ENCODE measurements at places on chromosomes 5 and 9.

DNA sequence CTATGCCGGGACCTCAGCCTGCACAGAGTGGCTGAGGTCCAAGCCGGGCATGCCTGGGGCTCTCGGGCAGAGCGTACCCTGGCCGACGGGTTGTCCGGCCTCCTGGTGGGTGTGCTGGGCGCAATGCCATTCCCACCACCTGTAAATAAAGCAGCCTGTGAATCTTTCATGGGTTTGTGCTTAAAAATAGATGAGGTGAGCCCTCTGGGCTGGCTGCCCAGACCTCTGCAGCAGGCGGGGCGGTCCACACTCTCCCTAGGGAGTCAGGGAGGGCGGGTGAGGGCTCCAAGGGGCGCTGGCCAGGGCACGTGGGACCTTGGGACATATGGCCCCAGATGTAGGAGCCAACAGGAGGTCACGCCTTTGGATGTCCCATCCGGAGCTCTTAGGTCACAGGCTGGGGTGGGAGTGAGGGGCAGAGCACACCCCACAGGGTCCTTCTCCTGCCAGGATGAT lies 3.6 kb upstream of the AGPAT2 start:
- no peak for DNase-seq

- peak; percentile 66 for DNase-seq
These were observed 17.9 kb upstream of the EGFL7 start for GRCh38 chr9:136644593-136645351.

- no peak for DNase-seq
These were observed 724.9 kb upstream of the EDIL3 start for GRCh38 chr5:85109616-85110015.

GRCh38 chr9:129102791-129103594 lies 7.6 kb downstream of the CRAT start:
- DNase-seq = no peak

DNA sequence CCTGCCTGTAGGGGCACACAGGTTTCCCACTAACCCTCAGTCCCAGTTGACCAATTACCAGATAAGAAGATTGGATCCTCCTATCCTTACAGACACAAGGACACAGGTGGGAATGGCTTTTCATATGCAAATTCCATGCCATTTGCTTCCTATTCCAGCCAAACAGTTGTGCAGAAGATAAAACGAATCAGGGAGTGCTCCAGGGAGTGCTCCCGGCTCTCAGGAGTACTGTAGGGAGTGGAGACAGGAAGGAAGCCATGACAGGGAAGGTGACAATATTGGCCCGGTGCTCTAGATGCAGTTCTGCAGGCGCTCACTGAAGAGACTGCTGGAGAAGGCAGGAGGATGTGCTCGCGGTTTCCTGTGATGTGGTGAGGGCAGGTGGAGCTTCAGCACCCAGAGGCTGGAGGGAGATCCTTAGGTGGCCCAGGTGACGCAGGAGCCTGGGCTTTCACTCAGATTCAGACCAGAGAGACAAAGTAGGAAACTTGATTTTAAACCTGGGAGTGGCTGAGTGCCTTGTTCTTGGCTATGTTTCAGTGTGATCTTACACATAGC lies 260.0 kb downstream of the AUH start:
- peak; percentile 32 for DNase-seq

DNA sequence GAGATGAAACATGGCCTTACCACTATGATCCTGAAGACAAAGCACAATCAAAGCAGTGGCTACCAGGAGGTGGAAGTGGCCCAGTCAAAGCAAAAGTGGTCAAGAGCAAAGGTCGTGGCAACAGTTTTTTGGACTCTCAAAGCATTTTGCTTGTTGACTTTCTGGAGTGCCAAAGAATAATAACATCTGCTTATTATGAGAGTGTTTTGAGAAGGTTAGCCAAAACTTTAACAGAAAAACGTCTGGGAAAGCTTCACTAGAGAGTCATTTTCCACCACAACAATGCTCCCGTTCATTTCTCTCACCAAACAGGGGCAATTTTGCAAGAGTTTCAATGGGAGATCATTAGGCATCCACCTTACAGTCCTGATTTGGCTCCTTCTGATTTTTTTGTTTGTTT lies 33.6 kb upstream of the MAMDC2 start:
- no peak for DNase-seq

DNA sequence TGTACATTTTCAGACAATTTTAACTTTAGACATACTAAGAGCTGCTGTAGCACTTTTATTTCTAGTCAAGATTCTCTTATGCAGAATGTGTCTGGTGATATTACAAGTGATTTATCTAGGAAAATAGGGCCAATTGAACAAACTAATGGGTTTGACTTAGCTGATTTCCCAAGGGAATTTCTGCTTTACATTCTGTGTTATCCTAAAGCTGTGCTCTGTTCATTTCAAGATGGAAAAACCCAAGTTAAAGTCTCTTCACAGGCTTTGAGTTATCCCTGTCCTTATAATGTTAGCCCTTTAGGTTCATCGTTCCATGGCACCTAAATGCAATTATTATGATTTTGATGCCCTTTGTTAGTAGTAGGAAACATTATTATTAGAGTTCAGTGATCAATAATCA lies 704.9 kb upstream of the CDH18 start:
- DNase-seq = no peak

GRCh38 chr5:36722900-36723299 lies 116.5 kb downstream of the SLC1A3 start:
- DNase-seq = no peak

GRCh38 chr5:9543311-9543920 lies 2.5 kb downstream of the SEMA5A start:
- DNase-seq = no peak

GRCh38 chr5:98750693-98751092 lies 22.8 kb upstream of the RGMB start:
- DNase-seq = no peak

DNA sequence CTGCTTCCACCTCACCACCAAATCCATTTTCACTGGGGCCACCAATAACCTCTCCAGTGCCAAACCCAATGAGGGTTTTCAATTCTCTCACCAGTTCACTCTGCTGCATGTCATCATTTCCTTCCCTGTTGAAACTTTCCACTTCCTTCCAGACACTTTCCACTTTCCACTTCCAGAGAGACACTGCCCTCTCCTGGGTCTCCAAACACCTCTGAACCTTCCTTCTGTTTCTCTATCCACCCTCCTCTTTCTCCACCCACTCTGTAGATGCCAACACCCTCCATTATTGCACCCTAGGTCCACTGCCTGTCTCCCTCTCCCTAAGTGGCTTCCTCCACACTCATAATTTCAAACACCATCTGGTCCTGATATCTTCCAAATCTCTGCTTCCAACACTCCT lies 39.6 kb downstream of the PDE6A start:
- no peak for DNase-seq

GRCh38 chr5:83513491-83513890 lies 41.9 kb downstream of the VCAN start:
- no peak for DNase-seq

- DNase-seq = no peak
These were observed 30.6 kb upstream of the IL7R start for GRCh38 chr5:35826056-35826455.

GRCh38 chr5:136667789-136668188 lies 302.4 kb upstream of the TRPC7 start:
- DNase-seq = no peak

DNA sequence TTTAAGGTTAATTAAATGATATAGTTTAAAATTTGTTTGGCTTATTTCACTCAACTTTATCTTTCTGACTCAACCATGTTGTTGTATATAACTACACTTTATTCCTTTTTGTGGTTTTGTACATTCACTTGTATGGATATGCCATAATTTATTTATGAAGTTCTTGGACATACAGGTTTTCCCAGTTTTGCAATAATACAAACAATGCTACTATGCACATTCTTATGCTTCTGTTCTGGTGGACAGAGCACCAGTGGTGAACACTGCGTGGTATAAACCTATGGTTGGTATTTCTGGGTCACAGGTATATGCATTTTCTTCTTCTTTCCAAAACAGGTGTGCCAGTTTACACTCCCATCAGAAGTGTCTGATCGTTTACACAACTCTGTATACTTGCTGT lies 35.7 kb upstream of the TRIM14 start:
- DNase-seq = no peak

DNA sequence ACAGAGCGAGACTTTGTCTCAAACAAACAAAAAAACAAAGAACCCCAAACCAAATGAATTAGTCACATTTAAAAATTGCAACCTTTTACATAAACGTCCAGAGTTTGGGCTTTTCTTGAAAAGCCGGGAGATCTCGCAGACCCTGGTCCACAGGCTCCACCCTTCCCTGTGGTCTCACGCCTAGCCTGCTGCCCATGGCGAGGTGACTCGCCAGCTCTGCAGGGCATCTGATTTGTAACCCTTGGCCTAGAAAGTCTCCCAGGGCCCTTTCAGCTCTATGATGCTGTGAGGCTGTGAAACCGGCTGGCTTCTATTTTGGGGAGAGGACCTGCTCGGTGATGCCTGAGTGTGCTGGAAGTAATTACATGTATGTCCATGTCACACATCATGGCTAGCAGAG lies 44.7 kb upstream of the PHYKPL start:
- DNase-seq = no peak

- no peak for DNase-seq
These were observed 85.4 kb downstream of the ANKRD55 start for GRCh38 chr5:56147659-56148230.

DNA sequence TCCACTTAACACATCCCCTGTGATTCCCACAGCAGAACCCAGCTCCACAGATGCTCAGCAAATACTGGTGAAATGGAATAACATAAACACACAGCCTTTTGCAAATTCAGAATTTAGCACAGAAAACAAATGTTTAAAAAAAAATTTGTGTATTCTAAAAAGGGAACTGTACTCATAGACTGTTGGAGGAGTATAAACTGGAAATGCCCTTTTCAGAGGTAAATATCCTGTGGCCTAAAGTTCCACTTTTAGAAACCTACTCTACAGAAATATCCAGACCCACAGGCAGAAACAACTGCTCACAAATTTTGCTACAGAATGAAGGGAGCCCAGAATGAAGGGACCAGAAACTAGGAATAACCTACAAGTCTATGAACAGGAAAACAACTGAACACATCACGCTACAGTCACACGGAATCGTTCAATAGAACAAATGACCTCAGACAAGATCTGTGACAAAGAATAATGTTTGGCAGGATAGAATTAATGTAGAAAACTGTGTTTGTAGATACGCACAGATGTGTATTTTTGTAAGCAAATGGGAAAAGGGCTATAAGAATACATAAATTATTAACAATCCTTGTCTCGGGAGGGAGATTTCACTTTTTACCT lies 78.5 kb downstream of the SHB start:
- DNase-seq = no peak

- DNase-seq = no peak
These were observed 31.2 kb downstream of the ZNF618 start for GRCh38 chr9:113907282-113907681.

- no peak for DNase-seq
These were observed 58.3 kb upstream of the AFAP1L1 start for GRCh38 chr5:149213264-149213880.

GRCh38 chr9:135088979-135089847 lies 1.7 kb downstream of the OLFM1 start:
- DNase-seq = no peak

GRCh38 chr5:98200726-98201541 lies 572.5 kb upstream of the RGMB start:
- no peak for DNase-seq

Data from stimulated activated CD4-positive, alpha-beta T cell treated with anti-CD3 and anti-CD28 coated beads, Interleukin-15, amount 100 ng/mL, for 1 hour (primary cell).